ENCODE measurements at places on chromosomes 4 and X.

DNA sequence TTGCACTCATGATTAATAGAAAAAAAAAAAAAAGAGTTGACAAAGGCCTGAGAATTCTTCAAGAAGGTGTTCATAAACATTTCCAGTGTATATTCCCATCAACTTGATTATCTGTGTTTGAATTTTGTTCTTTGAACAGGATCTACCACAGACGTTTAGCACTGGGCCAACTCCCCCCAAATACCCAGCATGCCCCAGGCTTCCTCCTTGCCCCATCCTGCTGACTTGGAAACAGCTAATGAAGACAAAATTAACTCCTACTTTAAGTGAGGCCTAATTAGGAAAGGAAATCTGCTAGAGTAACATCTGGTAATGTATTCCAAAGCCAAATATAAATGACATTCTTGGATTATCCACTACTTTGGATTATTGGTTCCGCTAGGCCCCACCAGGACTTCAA lies 52.5 kb downstream of the PPARGC1A start:
- no peak for DNase-seq

GRCh38 chrX:37818031-37818430 lies 29.3 kb downstream of the DYNLT3 start:
- no peak for DNase-seq

DNA sequence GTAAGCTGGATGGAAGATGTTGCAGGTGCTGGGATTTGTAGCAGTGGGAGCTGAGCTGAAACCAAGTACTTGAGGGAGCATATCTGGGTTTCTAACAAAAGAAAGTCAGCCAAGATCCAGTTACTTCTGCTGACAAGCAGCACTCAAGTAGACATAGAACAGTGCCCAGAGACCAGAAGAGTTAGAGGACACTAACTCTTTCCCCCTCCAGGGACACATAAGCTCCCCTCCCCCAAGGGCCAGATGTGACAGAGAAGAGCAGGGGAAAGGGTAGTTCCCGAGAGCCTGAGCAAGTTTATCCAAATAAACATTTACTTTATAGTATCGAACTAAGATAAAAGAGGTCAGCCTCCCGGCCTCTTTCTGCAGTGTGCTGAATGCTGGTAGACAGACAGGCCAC lies 12.2 kb downstream of the TRPC3 start:
- no peak for DNase-seq

DNA sequence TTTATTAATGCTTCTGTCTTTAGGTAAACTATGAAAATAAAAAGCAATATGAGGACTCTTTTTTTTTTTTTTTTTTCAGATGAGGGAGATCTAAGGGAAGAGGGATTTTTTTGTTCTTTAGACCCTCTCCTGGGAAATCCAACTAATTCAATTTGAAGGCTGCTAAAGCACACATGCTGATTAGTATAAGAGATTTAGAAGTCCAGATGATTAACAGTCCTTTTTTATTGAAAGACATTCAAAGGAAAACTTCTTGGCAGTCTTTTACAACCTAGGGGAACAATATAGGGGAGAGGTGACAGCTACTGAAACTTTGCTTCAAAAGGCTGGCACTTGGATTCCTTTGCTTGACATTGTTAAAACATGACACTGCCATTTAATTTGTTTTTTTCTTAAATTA lies 602.5 kb downstream of the RAPGEF2 start:
- no peak for DNase-seq

DNA sequence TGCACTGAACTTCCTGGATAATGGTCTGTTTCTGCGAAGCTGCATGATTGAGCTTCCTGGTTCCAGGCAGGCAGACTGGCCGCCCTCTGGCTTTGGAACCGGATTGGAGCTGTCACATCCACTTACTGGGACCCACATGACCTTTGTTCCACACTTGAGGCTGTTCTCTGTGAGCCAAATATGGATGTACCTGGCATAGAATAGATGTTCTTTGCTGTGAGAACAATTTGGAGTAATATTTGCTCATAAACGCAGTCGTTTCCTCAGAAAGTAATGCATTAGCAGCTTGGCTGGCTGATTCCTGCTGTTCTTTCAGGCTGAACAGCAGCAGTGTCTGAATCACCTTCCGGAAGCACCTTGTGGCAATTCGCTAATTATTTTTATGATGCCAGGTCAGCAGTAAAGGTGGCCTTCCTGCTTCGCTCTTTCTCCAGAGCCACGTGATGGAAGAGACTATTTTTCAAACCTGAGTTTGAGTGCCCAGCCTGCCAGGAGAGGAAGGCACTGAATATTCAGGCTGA lies 78.1 kb upstream of the BOD1L1 start:
- no peak for DNase-seq

DNA sequence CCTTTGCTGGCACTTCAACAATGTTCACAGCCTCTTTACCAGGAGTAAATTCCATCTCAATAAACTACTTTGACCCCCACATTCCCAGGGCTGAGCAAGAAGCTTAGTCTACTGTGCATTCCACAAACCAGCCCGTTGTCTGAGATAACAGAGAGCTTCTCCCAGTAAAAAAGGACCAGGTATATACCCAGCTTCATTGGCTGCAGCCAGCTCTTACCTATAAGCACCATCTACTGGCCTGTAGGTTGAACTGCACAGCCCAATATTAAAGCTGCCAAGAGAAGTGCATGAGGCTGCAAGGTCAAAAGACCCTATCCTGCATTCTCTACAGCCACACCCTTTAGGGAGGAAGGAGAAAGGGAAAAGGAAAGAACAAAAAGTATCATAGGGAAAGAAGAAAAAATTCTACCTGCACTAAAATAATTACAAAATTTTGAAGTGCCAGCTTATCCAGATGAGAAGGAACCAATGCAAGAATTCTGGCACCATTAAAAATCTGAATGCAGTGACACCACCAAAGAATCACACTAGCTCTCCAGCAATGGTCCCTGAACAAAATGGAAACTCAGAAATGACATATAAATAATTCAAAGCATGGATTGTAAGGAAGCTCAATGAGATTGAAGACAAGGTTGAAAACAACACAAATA lies 45.7 kb upstream of the INTU start:
- DNase-seq: no peak

- no peak for DNase-seq
Measured at GRCh38 chr4:3470244-3471097, 7.4 kb downstream of the DOK7 start.

Data from effector CD4-positive, alpha-beta T cell (primary cell).